ENCODE measurements at places on chromosomes 11 and 22.

- DNase-seq: no peak
Observed at GRCh38 chr11:126743628-126744027, 256.9 kb downstream of the KIRREL3 start.

GRCh38 chr11:132064987-132065620 lies 694.7 kb downstream of the NTM start:
- peak; percentile 40 for DNase-seq

- DNase-seq: no peak
Observed at GRCh38 chr22:26273011-26273675, 103.9 kb downstream of the SEZ6L start.

DNA sequence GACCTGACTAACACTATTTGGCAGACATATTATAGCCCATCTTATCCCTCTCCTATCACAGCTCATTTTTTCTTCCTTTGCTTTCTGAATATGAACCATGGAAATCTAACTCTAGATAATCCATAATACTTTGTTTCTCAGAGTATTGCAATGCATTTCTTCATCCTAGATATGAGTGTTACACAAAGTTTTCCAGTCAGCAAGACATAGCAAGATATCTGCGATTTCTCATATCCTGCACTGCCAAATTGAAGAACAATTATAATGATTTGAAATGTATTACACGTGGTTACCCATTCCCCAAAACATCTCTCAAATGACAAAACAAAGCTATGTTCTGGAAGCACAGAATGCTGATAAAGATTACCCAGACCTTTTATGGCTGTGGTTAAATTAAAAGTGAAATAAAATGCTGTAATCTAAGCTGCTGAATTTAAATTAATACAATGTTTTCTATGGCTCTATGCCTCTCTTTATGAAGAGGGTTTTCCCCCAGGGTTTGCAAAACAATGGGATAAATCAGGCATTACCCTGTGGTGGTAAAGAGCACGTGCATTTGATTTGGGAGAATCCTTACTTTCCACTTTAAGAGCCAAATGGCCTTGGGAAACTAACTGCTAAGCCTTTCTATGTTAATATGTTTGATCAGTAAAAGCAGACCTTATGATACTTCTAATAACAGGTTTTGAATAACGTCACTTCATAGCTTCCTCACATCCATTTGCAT lies 1291.0 kb upstream of the CNTN5 start:
- no peak for DNase-seq

DNA sequence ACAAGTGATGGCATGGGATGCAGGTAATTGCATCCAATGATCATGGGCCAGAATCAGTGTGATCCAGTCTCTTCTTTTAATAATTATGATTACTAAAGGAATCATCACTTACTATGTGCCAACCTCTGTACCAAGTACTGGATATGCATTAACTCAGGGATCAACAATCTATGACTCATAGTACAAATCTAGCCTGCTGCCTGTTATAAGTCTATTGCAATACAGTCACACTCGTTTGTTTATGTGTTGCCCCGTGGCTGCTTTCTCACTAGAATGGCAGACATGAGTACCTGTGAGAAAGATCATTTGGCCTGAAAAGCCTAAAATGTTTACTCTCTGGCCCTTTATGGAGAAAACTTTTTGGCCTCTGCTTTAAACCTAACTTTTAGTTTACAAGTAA lies 45.0 kb downstream of the OR6Q1 start:
- DNase-seq: no peak

- no peak for DNase-seq
Observed at GRCh38 chr22:41885116-41885515, 29.8 kb downstream of the SHISA8 start.

GRCh38 chr11:46455834-46456233 lies 64.3 kb upstream of the CHRM4 start:
- no peak for DNase-seq

DNA sequence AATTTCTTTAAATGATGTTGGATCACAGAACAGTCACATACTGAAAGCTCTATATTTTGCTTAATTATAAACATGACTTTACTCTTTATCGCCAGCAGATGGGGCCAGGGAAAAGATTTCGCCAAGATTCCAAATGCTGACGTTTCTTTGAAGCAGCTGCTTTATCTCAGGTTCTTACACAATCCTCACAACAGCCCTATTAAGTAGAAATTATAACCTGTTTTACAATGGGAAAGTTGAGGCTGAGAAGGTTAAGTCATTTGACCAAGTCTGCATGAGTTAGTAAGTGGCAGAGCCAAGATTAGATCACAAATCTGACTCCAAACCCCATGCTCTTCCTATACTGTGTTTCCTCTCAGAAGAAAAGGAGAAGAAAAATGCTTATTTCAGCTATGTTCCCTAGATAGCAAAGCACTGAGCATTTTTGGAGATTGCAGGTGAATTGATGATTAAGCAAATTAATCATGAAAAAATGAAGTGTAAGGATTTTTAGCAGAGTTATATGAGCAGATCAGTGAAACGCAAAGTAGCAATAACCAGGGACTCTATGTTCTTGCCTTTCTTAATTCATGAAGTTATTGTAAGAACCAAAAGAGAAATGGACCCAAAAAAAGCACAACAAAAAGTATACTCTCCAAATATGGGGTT lies 79.0 kb downstream of the AASDHPPT start:
- peak; percentile 47 for DNase-seq

DNA sequence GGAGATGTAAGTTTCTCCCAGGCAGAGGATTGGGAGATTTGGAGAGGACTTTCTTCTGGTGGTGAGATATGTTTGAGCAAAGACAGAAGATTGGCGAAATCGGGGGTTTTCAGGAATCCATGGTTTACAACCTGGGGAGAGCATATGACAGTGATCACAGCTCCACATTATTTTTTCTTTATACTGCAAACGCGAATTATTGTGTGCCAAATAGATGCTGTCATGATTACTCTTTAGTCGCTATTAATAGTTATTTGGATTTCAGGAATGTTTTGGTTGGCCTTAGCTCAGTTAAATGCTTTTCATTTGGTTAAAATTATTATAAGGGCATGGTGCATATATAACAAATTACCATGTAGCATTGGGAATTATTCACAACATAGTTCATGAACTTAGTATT lies 15.2 kb downstream of the ATXN10 start:
- DNase-seq: no peak

DNA sequence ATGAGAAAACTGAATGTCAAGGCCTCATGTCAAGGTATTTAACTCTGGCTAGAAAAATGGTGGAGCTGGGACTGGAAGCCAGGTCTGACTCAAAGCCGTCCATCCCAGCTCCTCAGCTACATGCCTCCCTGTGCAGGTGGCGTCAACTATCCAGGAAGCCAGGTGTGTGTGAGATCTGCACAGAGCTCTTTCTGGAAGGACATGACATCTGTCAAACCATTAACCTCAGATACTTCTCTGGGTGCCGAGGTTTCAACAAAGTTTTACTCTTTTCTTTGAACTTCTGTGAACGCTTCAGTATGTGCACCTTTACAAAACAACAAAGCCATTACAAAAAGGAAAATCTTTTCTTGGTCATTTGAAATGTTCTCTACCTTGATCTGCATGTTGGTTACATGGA lies 7.0 kb upstream of the CASTOR1 start:
- DNase-seq: no peak

DNA sequence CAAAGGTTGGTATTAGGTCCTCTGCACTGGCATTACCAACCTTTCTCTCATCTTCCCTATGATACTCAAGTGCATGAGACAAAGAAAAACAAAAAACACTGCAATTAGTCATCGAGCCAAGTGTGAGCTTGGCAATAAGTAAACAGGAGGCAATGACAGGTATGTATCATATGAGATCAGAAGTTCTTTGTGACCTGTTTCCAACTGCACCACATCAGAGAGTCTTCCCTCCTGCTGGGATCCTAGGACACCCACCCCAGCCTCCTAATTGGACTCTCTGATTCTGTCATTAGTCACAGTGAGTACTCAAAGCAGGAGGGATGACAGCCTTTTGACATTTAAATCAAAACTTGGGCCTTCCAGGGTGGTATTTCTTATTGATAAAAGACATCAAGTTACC lies 7.8 kb upstream of the JAML start:
- no peak for DNase-seq

DNA sequence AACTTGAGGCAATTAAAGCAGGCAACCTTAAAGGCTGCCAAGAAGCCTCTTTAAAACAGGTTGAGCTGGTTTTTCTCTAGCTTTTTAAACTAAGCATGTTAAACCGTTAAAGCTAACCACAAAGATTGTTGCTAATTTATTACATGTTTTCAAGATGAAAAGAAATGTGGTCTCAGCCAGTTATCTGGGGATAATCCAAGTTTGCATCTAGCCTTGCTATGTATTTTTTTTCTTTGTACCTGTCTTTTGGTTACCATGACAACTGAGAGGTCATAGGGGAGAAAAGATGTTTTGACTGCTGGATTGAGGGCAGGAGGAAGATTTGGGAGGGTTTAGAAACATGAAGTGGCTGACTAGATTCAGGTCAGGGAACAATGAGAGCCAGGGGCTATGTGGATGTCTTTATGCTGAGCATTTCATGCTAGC lies 19.2 kb upstream of the PGM2L1 start:
- DNase-seq: no peak

DNA sequence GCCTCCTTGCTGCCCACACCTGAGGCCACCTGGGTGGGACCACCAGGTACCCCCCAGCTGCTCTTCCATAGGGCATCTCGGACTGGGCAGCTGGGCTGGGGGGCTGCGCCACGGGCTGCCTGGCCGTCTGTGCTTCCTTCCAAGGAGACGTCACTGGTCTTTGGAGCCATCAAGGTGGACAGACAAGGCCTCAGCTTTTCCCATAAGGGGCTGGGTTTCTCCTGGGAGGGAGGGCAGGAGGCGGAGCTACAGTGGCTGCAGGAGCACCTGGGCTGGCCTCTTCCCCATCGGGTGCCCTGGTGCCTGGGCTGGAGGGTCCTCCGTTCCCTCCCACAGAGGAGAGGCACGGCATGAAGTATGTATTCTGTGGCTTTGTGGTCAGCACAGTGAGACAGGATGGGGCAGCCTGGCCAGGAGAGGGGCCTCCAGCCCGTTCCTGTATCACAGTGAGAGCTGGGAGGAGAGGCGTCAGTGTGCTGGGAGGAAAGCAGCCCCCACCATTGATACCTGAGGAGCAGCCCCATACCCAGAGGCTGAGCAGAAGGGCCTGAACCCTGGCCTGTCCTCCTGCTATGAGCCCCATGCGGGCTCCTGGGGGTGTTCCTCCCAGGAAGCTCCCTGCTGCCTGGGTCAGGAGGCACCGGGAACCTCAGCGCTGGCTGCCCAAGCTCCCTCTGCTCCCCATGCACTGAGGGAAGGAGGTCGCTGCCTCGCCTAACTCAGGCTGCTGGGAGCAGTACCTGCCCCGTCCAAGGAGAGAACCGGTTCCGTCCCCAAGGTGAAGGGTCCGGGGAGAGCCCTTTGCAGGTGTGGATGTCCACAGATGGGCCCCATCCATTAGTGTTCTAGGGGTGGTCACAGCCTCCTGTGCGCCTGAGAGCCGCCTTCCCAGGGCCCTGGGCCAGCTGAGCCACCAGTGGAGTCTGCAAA lies 1075.0 kb downstream of the BRD1 start:
- DNase-seq: no peak

- DNase-seq: no peak
Observed at GRCh38 chr22:29912141-29912540, 29.2 kb downstream of the MTMR3 start.

DNA sequence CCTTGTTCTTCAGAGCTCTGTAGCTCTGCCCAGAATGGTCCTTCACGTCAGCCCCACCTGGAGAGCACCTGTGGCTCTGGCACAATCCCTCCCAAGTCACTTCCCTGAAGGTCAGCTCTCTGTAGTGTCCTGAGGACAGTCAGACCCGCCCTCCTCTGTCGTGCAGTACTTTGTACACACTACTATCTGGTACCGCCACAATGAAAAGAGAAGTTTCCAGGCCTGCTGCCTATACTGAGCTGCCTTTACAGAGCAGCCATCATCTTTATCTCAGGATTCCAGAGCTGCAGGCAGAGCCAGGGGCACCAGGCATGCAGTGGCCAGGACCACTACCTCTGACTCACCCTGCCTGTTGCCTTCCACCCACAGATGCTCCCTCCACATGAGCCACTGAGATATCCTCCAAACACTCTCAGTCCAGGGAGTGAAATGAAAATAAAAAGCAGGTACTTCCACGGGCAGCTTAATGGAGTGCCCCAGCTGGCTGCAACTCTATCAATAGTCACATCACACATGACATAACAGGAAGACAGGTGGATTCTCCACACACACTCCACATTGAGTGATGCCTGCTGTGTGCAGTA lies 7.3 kb downstream of the PACSIN2 start:
- peak; percentile 65 for DNase-seq

DNA sequence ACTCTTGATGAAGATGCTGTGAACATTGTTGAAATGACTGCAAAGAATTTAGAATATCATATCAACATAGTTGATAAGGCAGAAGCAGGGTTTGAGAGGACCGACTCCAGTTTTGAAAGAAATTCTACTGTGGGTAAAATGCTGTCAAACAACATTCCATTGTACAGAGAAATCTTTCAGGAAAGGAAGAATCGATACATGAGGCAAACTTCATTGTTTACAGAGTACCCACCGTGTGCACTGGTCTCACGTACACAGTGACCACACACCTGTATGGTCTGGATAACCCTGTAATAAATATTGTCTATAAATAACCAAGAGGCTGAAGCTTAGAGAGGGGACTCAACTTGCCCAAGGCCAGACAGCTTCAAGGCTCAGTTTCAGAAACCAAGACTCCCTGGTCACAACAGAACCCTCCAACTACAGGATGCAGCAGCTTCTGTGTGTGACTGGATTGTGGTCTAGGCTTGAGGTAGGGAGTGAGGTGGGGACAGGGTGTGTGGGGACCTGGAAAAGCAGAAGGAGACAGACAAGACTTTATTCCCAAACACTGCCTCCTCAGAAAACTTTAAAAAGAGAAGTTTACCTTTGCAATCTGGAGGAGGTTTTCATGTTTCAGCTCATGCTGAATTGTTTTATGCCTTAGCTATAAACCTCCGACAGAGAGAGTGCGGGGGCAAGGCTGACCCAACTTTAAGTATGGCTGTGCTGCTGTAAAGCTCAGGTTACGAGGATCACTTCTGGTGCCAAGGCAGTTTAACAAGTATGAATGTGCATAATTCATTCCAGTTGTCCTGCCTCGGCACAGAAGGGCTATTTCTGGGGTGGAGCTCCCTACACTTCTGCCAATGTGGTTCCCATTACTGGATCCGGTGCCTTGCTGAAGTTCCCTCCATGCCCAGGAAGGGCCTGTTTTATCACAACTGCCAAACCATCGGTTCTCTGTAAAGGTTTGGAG lies 372.6 kb upstream of the NARS2 start:
- no peak for DNase-seq

DNA sequence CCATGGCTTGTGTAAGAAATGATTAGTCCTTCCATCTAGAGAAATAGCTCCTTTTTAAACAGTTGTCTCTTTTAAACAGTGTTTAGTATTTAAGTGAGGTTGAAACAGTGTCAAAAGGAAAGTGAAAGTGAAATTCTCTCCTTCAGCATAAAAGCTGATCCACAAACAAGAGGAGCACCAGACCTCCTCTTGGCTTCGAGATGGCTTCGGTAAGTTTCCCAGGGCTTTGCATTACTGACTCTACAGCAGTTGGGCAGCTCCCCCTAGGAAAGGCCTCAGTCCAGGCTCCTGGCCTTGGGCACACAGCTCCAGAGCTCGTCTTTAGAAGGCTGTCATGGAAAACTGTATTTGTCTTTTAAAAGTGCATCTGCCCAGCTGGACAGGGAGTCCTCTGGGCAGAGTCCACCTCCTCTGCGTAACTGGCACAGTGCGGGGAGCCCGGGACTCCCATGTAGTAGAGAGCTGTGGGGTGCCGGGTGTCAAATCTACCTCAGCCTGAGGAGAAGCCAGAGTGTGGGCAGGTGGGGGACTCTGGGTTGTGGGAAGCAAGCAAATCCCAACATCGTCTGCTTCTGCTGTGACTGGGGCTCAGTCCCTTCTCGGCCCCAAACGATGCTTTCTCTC lies at the start of gene PLAAT4:
TSS of gene PLAAT4 (plus strand) at position 140 of the 624 bp plus-strand sequence. CDS start at position 201, 61 bp downstream.
- DNase-seq: peak; percentile 36

Data from HTR-8/SVneo (cell line).